ENCODE measurements at places on chromosomes 4 and X.

- no peak for DNase-seq
These were observed 34.7 kb upstream of the TASL start for GRCh38 chrX:30612250-30612655.

GRCh38 chr4:172830295-172830764 is 338.3 kb upstream of the GALNT7 start:
- DNase-seq = no peak

DNA sequence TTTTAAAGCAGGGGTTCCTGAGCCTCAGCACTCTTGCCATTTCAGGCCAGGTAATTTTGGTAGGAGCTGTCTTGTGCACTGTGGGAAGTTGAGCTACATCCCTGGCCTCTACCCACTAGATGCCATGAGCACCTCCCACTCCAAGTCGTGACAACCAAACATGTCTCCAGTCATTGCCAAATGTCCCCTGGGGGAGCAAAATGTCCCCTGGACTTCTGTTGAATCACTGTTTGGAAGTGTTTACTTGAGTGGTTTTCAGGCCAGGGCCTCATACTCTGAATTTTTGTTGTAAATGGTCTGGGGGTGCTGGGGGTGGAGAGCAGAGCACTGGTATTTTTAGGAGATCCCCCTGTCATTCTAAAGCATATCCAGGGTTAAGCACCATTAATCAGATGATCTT is 3.2 kb downstream of the PDK3 start:
- DNase-seq = no peak

DNA sequence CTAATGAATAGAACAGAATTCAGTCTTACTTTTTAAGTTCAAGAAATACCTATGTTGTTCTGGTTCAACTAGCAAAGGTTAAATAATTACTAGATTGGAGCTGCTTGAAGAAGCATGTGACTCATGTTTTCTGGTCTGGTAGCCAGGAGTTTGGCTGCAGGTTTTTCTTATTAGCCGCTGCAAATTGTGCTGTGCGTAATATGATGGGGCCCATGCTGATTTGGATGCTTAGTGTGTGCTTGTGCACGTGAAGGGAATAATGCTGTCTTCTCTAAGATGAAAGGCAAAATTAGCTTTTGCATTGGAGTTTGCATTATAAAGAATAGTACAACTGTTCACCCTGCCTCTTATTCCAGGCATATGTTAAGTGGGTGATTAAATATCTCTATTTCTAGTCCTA is 219.6 kb downstream of the SNCA start:
- no peak for DNase-seq

GRCh38 chrX:72568406-72569092 is 4.1 kb downstream of the HDAC8 start:
- no peak for DNase-seq

GRCh38 chrX:27590044-27590443 is at the start of gene DCAF8L2:
DCAF8L2 (plus strand) TSS chrX:27590344; CDS start chrX:27746896, 156,552 bp downstream.
- DNase-seq = no peak

- no peak for DNase-seq
These were observed 23.2 kb upstream of the FAM90A26 start for GRCh38 chr4:9146967-9147366.

Data from stimulated activated CD4-positive, alpha-beta T cell treated with anti-CD3 and anti-CD28 coated beads, Interleukin-12 subunit alpha, Interleukin-12 subunit beta, amount 100 ng/mL, for 4 hours (primary cell).